ENCODE measurements at places on chromosomes 12 and 14. TPM values are rescaled to one million over a fixed set of nuclear protein-coding genes. Genes with fewer than 3 reads are reported as not detected.

DNA sequence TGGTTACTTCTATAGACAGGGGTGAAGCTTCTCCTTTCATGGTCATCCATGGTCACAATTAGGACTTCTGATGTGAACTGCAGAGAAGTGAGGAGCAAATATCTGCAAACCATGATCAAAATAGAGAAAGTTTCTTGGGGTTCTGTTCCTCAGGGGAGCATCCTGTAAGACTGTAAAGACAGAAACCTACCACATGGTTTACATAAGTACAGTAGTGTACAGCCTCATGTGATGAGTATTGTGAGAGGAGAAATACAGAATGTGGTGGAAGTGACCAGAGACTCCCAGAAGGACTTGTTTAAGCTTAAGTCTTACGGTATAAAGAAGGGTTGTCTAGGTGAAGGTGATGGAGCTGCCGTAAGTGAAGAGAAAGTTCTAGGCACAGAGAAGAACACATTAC, 484.7 kb downstream of the LRIG3 start:
- no peak for DNase-seq

GRCh38 chr14:57008534-57008933, 198.3 kb upstream of the OTX2 start:
- DNase-seq: no peak

GRCh38 chr14:80560800-80561657, 349.7 kb upstream of the DIO2 start:
- DNase-seq: no peak

DNA sequence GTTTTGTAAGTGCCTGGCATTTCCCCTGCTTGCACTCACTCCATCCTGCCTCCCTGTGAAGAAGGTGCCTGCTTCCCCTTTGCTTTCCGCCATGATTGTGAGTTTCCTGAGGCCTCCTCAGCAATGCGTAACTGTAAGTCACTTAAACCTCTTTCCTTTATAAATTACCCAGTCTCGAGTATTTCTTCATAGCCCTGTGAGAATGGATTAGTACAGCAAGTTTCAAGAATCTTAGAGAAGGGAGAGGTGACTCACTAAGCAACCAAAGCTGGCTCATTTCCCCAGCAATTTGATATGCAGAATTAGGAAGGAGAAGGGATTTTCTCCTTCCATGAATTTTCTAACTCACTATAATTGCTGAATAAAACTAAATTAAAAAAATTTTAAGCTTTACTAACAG, 251.0 kb upstream of the FOXG1 start:
- no peak for DNase-seq

DNA sequence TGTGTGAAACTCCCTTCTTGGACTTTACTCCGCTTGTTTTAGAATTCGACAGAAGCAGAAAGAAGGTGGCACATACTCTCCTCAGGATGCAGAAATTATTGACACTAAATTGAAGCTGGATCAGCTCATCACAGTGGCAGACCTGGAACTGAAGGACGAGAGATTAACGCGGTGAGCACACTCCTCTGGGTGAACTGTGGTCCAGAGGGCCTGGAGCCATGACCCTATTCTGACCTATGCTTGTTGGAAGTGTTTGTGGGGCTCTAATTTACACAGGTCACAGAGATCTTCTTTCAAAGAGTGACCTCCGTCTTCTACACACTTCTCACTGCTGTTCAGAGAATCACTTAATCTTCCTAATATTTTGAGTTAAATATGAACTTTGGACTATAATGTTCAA, 72.5 kb upstream of the MYF6 start:
- DNase-seq: no peak

DNA sequence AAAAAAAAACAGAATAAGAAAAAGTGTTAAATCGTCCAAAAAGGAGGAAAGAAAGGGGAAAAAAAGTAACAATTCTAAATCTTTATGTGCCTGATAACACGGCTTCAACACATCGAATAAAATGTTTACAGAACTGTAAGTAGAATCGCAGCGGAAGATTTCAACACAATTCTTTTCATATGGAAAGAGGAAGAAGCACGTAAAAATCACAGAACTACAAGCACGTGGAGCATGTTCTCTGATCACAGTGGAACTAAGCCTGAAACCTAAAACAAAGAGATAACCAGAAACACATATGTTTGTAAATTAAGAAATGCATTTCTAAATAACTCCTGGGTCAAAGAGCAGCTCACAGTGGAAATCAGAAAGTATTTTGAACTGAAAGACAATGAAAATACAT, 8.7 kb downstream of the CLEC7A start:
- DNase-seq: no peak

- DNase-seq: no peak
Measured at GRCh38 chr12:62808166-62808879, 126.6 kb downstream of the PPM1H start.

DNA sequence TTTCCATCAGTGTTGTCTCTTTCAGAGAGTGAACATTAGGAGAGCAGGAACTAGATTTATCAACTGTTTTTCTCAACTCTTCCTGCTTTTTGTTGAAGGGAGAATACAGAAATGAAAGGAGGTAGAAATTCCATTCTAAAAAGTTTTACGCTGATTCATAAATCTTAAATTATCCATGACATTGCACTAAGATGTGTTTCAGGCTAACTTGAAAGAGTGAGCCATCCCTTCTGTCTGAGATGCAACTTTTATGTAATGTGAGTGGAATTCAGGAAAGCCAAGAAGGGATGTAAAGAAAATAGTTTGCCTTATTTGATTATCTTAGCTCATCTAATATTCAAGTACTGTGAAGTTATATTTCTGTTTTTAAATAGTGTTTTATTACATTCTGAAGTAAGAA, 349.5 kb upstream of the RGS6 start:
- no peak for DNase-seq

Gene ANO4
- total RNA-seq: not detected

Gene SLC2A13
- total RNA-seq: 6.6 TPM

Gene LMNTD1
- total RNA-seq: not detected

Gene RNASE1
- 317 TPM for total RNA-seq
